Chondrocyte (in vitro differentiated cells): ENCODE measurements at places on chromosomes 1 and 21.

GRCh38 chr1:33384040-33384812, 46.7 kb downstream of the PHC2 start:
- no peak for DNase-seq

- DNase-seq: no peak
These were observed 34.4 kb downstream of the PALMD start for GRCh38 chr1:99680270-99680669.

DNA sequence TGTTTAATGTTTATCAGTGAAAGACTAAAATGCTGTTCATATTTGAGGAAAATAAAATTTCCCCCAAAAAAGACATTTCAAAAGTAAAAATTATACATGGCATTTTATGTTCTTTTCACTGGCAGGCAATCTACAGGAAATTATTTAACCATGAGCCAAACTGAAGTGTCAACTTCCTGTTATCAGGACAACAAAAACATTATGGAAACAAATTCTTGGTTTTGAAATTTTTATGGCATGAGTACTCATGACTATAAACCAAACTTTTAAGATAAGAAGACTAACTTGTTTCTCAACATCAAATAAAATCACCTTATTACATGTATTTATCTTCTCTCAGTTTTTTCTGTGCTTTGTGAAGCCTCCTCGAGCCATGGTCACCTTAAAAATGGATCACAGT, 698.6 kb downstream of the LTN1 start:
- no peak for DNase-seq

DNA sequence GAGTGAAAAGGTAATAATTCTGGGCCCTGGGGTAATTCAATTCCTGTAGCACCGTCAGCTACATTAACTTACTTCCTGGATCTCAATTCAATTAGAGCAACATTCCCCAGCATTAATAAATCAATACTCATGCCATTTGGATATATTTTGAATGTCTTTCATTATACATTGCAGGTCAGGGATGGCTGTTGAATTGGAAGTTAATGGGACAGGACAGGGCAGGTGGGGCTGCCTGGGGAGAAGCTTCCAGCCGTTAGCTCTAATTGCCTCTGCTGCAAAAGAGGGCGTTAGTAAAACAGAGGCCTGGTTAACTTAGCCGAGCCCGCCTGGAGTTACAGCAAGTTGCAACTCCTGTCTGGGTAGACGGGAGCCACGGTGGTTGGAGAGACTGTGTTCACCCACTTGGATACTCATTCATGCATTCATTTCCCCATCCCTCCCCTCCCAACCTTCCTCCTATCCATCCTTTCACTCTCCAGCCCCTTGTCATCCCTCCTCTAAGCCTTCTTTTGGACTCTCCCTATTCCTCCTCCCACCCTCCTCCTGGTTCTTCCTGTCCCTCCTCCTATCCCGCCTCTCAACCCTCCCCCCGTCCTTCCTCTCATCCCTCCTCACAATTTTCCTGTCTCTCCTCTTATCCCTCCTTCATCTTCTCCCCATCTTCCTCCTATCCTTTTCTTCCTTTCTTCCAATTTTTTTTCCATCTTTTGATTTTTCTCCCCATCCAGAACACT, 137.6 kb upstream of the RUNX3 start:
- peak; percentile 37 for DNase-seq

GRCh38 chr1:179141592-179142251, 59.9 kb downstream of the TOR3A start:
- DNase-seq: no peak

- DNase-seq: no peak
These were observed at the start of gene CFAP126 for GRCh38 chr1:161367684-161368400. Gene CFAP126, minus strand, starts transcription at chr1:161367876. Its CDS starts 8 bp downstream, at chr1:161367868.

DNA sequence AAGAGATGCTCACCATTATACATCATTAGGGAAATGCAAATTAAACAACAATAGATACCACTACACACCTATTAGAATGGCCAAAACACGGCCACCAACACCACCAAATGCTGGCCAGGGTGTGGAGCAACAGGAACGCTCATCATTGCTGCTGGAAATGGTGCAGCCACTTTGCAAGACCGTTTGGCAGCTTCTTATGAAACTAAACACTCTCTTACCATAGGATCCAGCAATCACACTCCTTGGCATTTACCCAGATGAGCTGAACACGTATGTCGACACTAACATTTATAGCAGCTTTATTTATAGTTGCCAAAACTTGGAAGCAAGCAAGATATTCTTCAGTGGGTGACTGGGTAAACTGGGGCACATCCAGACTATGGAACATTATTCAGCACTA, 28.9 kb upstream of the ADARB1 start:
- no peak for DNase-seq

DNA sequence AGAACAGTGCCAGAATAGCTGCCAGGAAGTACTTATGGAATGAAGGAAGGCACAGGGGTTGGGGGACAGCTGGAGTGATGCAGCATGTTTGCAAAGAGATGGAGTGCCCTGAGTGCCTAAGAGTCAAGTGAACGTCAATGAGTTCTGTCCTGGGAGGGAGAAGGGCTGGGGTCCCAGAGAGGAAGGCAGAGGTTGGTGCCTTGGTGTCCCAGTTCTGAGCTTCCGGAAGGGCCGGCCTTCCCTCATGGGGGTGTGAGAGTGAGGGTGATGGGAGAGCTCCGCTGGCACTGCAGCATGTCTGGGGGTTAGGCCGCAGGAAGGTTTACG, 17.6 kb downstream of the NES start:
- DNase-seq: no peak

- no peak for DNase-seq
These were observed 36.2 kb upstream of the EFCAB14 start for GRCh38 chr1:46755121-46755520.

GRCh38 chr1:226644541-226645176, 94.4 kb downstream of the ITPKB start:
- DNase-seq: peak; percentile 65

DNA sequence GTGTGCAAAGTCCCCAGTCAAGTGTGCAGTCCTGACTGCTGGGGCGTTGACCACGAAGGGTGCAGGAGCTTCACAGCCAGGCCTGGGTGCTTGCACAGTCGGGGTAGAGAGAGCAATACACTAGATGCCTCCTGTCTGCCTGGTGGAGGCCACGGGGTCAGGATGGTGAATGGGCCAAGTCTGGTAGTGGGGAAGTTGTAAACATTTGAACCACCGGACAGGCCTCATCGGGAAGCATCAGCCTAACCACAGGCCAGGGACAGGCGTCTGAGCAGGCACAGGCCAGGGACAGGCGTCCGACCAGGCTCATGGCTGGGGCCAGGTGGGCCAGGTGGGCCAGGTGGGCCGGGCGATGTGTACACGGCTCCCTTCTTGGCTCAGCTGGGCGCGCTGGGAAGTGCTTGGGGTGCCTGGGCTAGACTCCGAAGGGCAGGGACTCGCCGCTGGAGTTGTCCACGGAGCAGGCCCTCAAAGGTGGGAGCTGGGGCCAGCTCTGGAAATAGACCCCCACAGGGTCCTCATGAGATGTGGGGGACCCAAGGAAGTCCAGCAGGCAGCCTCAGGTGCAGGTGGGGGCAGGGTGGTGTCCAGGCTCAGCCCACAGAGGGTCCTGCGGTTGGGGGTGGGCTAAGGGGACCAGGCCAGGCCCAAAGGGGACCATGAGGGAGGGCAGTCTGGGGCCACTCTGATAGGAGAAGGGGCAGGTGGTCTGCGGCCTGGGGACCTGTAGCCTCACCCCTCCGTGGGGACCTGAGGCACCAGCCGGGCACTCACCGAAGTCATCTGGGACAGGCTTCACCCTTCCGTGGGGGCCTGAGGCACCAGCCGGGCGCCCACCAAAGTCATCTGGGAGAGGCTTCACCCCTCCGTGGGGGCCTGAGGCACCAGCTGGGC, 15.0 kb downstream of the COL6A1 start:
- DNase-seq: peak; percentile 90

DNA sequence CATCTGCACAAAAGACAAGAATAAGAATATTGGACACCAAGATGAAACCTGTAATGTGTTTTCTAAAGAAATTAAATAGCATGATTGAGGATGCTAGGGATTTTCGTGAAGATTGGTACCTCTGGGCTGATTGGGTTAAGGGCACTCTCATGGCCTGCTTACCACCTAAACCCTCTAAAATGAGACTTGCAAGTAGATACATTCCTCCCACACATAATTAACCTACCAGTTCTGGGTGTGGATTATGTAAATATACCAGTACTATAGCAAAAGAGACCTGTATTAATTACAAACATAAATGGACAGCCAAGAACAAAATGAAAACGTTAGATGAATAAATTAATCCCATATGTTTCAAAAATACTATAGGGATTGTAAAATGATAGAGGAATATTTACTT, 1069.6 kb upstream of the B3GALT2 start:
- no peak for DNase-seq

GRCh38 chr21:27298465-27298864, 331.6 kb upstream of the ADAMTS5 start:
- DNase-seq: no peak

DNA sequence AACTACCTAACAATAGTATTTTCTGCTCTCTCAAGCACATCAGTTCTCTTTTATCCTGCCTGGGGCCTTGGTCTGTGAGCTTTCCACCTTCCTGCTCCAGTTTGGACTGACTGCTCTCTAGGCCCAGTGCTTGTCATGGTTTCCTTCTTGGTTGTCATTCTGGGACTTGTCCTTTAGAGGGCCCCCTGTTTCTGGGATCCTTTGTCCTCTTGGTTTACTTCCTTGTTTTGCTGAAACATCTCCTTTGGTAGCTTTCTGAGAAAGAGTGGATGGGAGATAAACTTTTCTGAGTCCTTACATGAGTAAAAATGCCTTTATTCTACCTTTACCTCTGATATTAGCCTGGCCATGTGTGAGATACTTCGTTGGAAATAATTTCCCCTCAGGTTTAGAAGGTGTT, 4.7 kb downstream of the SLC1A7 start:
- DNase-seq: no peak

DNA sequence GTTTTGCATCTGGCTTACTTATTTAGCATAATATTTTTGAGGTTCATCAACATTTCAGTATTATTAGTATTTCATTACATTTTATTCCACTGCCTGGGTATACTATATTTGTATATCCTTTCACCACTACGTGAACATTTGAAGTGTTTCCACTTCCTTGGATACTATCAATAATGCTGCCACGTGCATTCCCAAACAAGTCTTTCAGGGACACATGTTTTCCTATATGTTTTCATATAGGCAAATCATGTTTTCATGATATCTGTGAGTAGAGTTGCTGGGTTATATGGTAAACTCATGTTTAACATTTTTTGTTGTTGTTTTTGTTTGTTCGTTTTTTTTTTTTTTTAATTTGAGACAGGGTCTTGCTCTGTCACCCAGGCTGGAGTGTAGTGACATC, 380.1 kb downstream of the OMA1 start:
- DNase-seq: no peak

- no peak for DNase-seq
These were observed 14.8 kb downstream of the RPS6KC1 start for GRCh38 chr1:213065800-213066199.

- no peak for DNase-seq
These were observed 999 bp downstream of the THAP3 start for GRCh38 chr1:6625584-6626149.

DNA sequence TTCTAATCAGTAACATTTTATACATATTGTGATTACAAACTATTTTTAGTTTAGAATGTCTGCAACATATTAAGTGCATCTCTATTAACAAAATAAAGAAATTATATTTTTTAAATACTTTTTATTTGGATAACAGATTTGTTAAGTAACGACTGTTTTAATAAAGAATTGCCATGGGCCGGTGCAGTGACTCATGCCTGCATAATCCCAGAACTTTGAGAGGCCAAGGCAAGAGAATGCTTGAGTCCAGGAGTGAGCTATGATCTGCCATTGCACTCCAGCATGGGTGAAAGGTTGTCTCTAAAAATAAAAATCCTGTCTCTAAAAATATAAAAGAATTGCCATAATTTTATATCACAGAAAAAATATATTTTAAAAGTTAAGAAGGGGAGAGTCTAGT, 4.1 kb downstream of the LRRIQ3 start:
- no peak for DNase-seq

DNA sequence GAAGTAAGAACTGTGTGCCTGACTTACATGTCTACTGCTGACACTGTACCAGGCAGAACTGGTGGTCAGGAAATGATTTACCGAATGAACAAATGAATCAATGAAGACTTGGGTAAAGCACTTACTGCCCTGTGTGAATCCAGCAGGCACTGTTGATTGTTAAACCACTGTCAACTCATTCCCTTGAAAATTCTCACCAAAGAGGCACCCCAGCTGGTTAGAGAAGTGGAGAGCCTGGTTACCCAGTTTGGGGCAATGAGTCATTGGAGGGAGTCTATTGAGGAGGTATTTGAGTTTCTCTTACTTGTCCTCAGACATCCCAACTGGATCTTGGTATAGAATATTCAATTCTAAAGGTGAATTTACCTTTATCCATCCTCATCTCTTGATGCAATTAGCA, 34.2 kb downstream of the JUN start:
- no peak for DNase-seq

GRCh38 chr1:65189576-65190115, 41.6 kb downstream of the AK4 start:
- no peak for DNase-seq

GRCh38 chr1:179817056-179817455, 60.5 kb downstream of the TOR1AIP2 start:
- peak; percentile 60 for DNase-seq

GRCh38 chr1:237205400-237206064, 163.5 kb downstream of the RYR2 start:
- DNase-seq: no peak

- no peak for DNase-seq
These were observed 227.0 kb downstream of the GRIK1 start for GRCh38 chr21:29712818-29713217.

GRCh38 chr1:66374148-66374547, 159.8 kb upstream of the SGIP1 start:
- DNase-seq: no peak

DNA sequence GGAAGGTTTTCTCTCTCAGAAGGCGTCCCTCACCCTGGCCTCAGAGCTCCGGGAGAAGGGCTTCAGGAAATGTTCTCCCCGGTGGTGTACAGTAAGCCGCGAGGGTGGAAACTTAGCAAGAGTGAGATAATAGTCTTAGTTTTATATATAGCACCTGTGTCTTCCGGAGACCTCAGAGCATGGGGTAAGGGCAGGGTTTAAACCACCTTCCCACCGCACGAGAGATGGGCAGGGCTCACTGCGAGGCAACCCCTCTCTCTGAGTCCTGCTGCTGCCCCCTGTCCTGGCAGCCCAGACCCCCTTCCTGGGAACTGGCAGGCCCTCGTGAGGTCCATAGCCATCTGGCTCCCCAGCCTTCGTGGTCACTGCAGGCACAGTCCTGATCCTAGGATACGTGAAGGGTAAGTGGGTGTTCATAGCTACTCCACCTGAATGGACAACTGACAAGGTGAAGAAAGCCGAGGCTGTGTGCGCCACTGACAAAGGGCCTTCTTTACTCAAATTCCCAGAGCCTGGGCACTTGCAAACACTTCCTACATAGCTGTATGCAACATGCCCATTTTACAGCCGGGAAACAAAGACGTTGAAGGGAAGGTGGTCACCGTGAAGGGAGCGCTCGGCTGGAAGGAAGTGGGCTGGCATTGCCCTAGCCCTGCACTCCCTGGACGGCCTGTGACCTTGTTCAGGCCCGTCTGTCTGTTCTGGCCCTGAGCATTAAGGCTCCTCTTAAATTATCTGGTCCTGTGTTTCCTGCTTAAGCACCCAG, 26.9 kb downstream of the ITPKB start:
- no peak for DNase-seq

- DNase-seq: no peak
These were observed 5.3 kb downstream of the PKLR start for GRCh38 chr1:155295942-155296267.
